ENCODE measurements at places on chromosomes 7 and 10. TPM values are rescaled to one million over a fixed set of nuclear protein-coding genes. Genes with fewer than 3 reads are reported as not detected.

The BNIP3 gene
- 52.0 TPM for total RNA-seq

The CFAP58 gene
- total RNA-seq = 0.36 TPM

The DPP6 gene
- not detected for total RNA-seq

The C10orf105 gene
- not detected for total RNA-seq

The MGAM2 gene
- not detected for total RNA-seq

The PTPRE gene
- total RNA-seq = 4.0 TPM

The KEL gene
- 0.05 TPM for total RNA-seq

The CALHM3 gene
- 0.31 TPM for total RNA-seq

The RBM20 gene
- total RNA-seq = 2.1 TPM

The ARF5 gene
- 169 TPM for total RNA-seq

The HPSE2 gene
- not detected for total RNA-seq

The ENO4 gene
- total RNA-seq = 0.59 TPM

The HOXA9 gene
- 0.32 TPM for total RNA-seq

The OR2A5 gene
- total RNA-seq = not detected

The ADARB2 gene
- not detected for total RNA-seq

The NOS3 gene
- total RNA-seq = 0.15 TPM

The LIPA gene
- total RNA-seq = 48.8 TPM

The IDI1 gene
- total RNA-seq = 31.2 TPM

The NCF1 gene
- total RNA-seq = not detected

The MALRD1 gene
- not detected for total RNA-seq

The PDE1C gene
- 3.3 TPM for total RNA-seq

The NUP205 gene
- 50.9 TPM for total RNA-seq

The ANKRD30A gene
- 1.0 TPM for total RNA-seq

The PRXL2A gene
- 41.3 TPM for total RNA-seq

The RADIL gene
- 2.3 TPM for total RNA-seq

The HHEX gene
- 13.1 TPM for total RNA-seq

The CLDN4 gene
- 7.0 TPM for total RNA-seq

The TDRD1 gene
- not detected for total RNA-seq

The INMT gene
- total RNA-seq = not detected

The FHIP2A gene
- 11.7 TPM for total RNA-seq

The PAPOLB gene
- total RNA-seq = not detected

The TBXAS1 gene
- total RNA-seq = 13.3 TPM

The BLNK gene
- not detected for total RNA-seq

The ITIH2 gene
- total RNA-seq = 0.27 TPM

The CPN1 gene
- total RNA-seq = 0.28 TPM
